Heart right ventricle (tissue), 16 donors: ENCODE measurements at places on chromosomes 4 and X. TPM values are rescaled to one million over a fixed set of nuclear protein-coding genes. Genes with fewer than 3 reads are reported as not detected.

EXOC1L gene
- not detected for total RNA-seq

DIPK2B gene
- total RNA-seq, result 19.3 TPM

PAGE2 gene
- total RNA-seq, result not detected

ANK2 gene
- total RNA-seq, result 302 TPM

GPR119 gene
- total RNA-seq, result not detected

RAB9B gene
- 39.3 TPM for total RNA-seq

PGM2 gene
- total RNA-seq, result 11.8 TPM

DMP1 gene
- total RNA-seq, result not detected

BMX gene
- 1.2 TPM for total RNA-seq

KIT gene
- total RNA-seq, result 0.97 TPM

DDIT4L gene
- 1.1 TPM for total RNA-seq

AFP gene
- not detected for total RNA-seq

SPARCL1 gene
- total RNA-seq, result 306 TPM

PIM2 gene
- total RNA-seq, result 14.0 TPM

GJB1 gene
- not detected for total RNA-seq

ZNF630 gene
- 2.6 TPM for total RNA-seq

RTL3 gene
- total RNA-seq, result 0.23 TPM

GABRE gene
- 39.8 TPM for total RNA-seq

MAOB gene
- 157 TPM for total RNA-seq

RBM41 gene
- 14.1 TPM for total RNA-seq

HMX1 gene
- not detected for total RNA-seq

RAB39B gene
- 0.25 TPM for total RNA-seq

ART3 gene
- total RNA-seq, result 59.0 TPM

SYTL4 gene
- total RNA-seq, result 3.7 TPM

AP1S2 gene
- 135 TPM for total RNA-seq

TMPRSS11F gene
- total RNA-seq, result not detected

RBMXL3 gene
- total RNA-seq, result not detected

TRIM60 gene
- total RNA-seq, result not detected

CT55 gene
- total RNA-seq, result not detected

SAGE1 gene
- not detected for total RNA-seq

SHROOM2 gene
- total RNA-seq, result 1.5 TPM
